Osteoblast (primary cell): ENCODE measurements at places on chromosomes 3 and 15. TPM values are rescaled to one million over a fixed set of nuclear protein-coding genes. Genes with fewer than 3 reads are reported as not detected.

DNA sequence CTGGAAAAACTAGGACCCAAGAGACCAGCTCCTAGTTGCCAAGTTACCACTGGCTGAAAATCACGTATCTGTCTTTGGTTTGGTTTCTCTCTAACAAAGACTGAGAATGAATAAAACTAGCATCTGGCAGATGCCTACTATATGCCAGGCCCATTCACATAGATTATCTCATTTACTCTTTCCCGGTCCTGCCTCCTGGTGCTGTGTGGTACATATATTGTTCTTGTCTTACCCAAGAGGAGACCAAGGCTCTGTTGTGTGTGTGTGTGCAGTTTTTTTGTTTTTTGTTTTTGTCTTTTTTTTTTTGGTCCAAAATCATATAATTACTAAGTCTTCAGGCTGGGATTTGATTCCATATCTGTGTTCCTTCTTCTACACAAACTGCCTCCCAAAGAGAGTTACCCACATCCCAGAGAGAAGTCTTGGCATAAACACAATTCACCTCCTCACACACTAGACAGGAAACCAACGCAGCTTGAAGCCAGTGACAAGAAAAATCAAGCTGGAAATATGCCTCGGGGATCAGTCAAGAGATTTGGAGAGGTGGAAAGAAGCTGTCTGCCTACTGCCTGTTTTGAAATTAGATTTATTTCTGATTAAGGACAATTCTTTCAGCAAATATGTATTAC, 891 bp downstream of the AHSG start:
- DNase-seq = no peak

- no peak for DNase-seq
These were observed 306.7 kb downstream of the LRTM1 start for GRCh38 chr3:54621184-54621583.

DNA sequence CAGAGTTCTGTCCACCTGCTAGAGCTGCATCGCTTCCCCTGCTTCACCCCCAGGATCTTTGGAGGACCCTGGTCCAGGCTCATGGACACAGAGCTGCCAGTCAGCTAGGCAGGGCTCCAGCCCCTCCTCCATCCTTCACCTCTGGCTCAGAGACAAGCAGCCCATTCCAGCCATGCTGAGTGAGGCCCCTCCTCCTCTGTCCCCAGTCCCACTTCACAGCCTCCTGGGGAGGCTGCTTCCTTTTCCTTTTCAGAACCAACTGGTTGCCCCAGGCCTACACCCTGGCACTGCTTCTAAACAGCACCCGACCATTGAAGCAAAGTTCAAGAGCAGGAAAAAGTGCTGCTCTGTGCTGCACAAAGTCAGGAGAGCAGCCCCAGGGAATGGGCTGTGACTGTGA, 22.2 kb downstream of the IQSEC1 start:
- no peak for DNase-seq

GRCh38 chr15:71153823-71154524, 38.7 kb downstream of the THSD4 start:
- no peak for DNase-seq

GRCh38 chr3:8239718-8240695, 261.6 kb upstream of the LMCD1 start:
- peak; percentile 21 for DNase-seq

- DNase-seq = peak; percentile 10
These were observed 19.4 kb upstream of the UBE2E2 start for GRCh38 chr3:23183731-23184130.

DNA sequence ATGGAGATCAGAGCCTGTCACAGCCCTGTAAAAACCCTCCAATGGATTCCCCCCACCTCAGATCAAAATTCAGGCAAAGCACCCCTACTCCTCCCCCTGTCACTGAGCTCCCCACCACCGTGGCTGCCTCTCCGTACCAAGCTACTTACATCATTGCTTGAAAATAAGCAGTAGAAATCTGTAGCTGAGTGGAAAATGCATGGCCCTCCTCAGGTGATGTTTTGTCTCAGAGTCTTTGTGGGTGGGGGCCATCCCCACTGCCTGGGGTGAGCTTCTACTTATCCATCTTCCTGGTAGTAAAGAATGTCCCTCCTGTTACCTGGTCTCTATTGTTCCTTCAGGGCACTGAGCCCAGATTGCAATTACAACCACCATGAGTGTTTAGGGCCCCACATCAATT, 34.5 kb downstream of the SLCO2A1 start:
- no peak for DNase-seq

DNA sequence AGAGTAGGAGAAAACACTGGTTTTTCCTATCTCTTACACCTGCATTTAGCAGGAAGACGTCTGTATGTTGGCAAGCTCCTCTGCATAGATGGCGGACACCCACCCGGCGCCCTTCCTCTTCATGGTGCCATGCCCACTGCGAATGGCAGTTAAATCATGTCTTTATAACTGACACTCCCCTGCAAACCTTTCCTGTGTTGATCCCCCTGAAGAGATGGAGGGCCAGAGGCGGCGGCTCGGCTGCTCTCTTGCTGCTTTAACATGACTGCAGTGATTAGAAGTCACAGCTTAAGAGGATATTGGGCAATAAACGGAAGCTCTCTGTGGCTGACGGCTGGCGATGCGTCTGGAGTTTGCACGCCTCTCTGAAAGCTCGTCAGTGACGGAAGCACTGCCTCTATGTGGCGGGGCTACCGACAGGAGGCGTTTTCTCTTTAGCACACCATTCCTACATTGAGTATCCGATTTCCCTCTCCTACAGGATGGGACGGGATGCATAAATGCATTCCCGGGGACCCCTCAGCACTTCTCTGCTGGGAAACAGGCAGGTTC, 25.5 kb upstream of the SNRPA1 start:
- DNase-seq = peak; percentile 77

DNA sequence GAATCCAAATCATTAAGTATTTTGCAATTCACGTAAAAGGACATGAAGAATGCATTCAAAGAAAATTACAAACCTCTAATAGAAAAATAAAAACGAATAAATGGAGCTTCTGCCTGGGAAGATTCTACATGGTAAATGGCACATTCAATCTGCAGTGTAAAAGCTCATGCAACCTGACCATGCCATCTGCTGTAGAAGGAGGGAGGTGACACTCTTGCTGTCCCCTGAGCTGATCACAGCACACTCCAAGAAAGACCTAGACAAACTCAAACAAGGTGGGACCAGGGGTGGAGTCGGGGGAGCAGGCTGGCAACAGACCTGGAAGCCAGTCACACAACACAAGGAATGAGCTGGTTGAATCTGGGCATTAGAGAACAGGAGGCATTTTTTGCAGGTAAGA, 101.8 kb downstream of the BDH1 start:
- DNase-seq = no peak

GRCh38 chr3:162269636-162270458, 773.2 kb downstream of the OTOL1 start:
- DNase-seq = no peak

GRCh38 chr3:133486658-133487057, 86.8 kb downstream of the BFSP2 start:
- no peak for DNase-seq

GRCh38 chr3:33062866-33063265, 34.1 kb downstream of the GLB1 start:
- no peak for DNase-seq

DNA sequence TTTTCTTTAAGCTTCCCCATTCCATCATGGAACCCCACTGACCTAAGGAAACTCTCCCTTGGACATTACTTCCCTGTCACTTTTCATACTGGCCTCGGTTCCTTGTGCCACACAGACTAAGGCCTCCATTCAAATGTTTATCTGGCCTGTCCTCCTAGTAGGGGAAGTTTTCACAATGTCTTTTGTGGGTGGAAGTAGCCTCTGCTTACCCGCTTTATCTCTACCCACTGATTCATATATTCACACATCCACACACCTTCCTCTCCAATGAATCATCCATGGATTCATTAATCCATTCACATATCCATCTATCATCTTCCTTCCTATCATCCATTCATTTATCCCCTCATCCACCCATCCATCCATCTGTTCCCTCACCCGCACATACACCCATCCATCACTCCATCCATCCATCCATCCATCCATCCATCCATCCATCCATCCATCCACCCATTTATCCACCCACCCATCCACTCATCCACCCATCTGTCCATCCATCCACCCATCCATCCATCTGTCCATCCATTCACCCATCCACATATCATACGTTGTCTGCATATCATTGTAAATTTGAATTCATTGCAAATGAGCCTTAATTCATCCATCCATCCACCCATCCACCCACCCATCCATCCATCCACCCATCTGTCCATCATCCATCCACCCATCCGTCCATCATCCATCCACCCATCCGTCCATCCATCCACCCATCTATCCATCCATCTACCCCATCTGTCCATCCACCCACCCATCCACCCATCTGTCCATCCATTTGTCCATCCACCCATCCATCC, 49.1 kb downstream of the IQSEC1 start:
- DNase-seq = peak; percentile 5

DNA sequence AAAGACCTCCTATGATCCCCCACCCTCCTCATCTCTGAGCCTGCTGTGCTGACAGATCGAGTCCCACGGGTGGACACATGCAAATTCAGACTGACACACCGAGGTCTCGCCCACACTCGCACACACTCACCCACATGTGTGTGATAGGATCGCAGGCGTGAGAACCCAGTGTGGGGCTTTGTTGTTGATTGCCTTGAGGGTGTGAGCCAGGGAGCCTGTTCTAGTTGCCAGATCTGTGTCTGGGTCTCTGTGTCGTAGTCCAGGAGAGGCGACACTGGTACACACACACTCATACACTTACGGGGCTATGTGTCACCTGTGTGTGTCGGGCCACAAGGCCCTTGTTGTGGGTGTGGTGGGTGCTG, 2.0 kb downstream of the EPHB3 start:
- peak; percentile 86 for DNase-seq

- peak; percentile 93 for DNase-seq
These were observed 24.3 kb downstream of the NFKBIZ start for GRCh38 chr3:101873619-101874018.

DNA sequence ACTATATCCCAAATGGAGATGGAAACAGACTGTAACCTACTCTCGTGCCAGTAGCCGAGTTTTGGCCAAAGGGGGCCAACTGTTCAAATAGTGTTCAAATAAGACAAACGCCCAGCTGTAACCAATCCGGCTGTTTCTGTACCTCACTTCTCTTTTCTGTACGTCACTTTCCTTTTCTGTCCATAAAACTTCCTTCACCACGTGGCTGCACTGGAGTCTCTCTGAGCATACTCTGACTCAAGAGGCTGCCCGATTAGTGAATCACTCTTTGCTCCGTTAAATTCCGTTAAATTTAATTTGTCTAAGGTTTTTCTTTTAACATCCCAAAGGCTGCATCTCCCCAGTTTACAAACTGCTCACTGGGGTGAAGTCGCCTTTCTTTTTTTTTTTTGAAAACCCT, 219.2 kb upstream of the P2RY1 start:
- no peak for DNase-seq

DNA sequence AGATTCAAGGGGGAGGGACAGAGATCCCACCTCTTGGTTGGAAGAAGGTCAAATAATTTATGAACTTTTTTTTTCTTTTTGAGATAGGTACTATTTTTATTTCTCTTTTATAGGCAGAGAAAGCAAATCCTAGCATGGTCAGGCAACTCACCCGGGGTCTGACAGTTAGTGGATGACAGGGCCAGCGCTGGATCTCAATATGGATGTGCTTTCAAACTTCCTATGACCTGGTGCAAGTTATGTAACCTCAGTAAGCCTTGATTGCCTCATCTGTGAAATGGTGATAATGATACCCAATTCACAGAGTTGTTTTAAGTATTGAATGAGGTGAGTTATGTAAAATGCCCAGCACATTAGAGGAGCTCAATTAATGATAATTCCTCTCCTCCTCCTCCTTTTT, 86.8 kb upstream of the MEF2A start:
- no peak for DNase-seq

The SLITRK3 gene
- not detected in 2 replicates for total RNA-seq

The OSTN gene
- total RNA-seq = under 0.01 TPM in 1 of 2 replicates, not detected in the other

The PTH1R gene
- 0.29 and 0.36 TPM in 2 replicates for total RNA-seq

The ALPK3 gene
- 0.36 and 0.59 TPM in 2 replicates for total RNA-seq

The ADGRG7 gene
- total RNA-seq = not detected in 2 replicates

The GRAMD2A gene
- not detected in 2 replicates for total RNA-seq
